ENCODE measurements at places on chromosomes 7 and 10.

DNA sequence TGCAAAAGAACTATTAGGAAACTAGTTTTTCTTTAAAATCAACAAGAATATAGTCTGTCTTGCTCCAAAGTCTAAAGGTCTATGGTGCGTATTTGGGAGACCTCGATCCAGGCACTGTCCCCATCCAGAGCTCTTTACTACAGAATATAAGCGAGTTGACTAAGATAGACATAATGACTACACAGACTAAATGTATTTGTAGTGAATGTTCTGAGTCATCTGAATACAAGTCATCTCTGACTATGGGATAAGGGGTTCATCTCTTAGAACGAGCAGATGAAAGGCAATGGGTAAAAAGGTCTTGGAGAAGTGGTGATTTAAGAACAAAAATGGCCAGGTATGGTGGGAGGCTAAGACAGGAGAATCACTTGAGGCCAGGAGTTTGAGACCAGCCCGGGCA lies 136.0 kb upstream of the RSU1 start:
- DNase-seq: no peak

DNA sequence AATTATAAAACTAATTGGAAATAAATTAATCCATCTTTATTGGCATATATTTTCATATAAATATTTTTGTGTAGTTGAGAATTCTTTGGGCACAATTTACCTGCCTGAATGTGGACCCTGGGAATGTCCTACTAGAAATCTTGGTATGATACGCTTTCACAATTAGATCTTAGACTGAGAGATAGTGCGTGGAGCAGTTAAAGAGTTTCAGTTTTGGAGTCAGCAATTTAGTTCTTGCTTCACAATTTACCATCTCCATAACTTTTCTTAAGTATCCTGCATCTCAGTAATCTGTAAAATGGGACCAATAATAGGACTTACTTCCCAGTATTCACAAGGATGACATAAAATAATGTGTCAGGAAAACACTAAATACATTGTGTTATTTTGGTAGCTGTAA lies 2.0 kb downstream of the MTPN start:
- DNase-seq: no peak

GRCh38 chr7:105353752-105354328 lies 34.9 kb downstream of the SRPK2 start:
- DNase-seq: no peak

DNA sequence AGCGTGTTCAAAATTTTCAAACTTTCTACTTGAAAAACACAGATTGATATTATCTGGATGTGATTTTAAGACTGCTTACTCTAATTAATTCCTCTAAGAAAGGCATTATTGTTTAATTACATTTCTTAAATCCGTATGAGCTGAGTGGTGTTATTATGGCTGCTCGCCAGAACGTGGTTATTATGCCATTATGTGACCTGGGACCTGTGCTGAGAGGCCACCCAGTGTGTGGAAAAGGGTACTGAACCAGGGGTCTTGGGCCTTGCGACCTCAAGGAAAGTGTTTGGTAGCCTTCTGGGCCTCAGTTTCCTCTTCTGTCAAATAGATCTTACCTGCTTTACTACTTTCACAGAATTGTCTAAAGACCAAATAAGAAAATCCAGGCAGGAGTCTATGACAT lies 15.4 kb downstream of the LGI1 start:
- no peak for DNase-seq

GRCh38 chr7:131581241-131582051 lies 25.0 kb upstream of the PODXL start:
- DNase-seq: no peak

- DNase-seq: no peak
Observed at GRCh38 chr10:109668154-109668665, 255.1 kb downstream of the XPNPEP1 start.

- DNase-seq: peak; percentile 49
Observed at GRCh38 chr7:141231018-141231792, 157.3 kb downstream of the TMEM178B start.

GRCh38 chr7:95263785-95264362 lies 60.5 kb downstream of the PON1 start:
- no peak for DNase-seq

DNA sequence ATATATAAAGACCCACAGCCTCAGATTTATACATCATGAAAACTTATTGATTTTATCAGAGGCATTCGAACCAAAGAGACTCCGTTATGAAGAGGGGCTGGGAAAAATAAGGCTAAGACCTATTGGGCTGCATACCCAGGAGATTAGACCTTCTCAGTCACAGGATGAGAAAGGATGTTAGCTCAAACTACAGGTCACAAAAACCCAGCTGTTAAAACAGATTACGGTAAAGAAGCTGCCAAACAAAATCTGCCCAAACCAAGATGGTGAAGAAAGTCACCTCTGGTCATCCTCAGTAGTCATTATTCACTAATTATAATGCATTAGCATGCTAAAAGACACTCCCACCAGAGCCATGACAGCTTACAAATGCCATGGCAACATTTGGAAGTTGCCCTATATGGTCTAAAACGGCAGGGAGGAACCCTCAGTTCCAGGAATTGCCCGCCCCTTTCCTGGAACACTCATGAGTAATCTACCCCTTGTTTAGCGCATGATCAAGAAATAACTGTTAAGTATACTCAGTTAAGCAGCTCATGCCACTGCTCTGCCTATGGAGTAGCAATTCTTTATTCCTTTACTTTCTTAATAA lies 362.5 kb upstream of the PCDH15 start:
- no peak for DNase-seq

DNA sequence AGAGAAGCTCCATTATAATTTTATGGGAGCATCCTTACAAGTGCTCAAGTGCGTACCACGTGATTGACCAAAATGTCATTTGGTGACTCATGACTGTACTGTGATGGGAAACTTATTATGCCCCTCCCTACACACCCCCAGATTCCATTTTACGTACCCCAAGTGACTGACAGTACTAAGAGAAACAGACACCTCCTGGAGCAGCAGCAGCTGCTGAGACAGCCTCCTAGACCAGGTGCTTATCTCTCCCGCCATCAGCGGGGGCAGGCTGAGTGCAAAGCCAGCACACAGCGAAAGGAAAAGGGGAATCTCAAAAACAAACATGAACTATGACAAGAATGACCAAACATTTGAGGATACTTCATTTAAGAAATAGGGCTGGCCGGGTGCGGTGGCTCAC lies 4.2 kb upstream of the ADAM12 start:
- no peak for DNase-seq

DNA sequence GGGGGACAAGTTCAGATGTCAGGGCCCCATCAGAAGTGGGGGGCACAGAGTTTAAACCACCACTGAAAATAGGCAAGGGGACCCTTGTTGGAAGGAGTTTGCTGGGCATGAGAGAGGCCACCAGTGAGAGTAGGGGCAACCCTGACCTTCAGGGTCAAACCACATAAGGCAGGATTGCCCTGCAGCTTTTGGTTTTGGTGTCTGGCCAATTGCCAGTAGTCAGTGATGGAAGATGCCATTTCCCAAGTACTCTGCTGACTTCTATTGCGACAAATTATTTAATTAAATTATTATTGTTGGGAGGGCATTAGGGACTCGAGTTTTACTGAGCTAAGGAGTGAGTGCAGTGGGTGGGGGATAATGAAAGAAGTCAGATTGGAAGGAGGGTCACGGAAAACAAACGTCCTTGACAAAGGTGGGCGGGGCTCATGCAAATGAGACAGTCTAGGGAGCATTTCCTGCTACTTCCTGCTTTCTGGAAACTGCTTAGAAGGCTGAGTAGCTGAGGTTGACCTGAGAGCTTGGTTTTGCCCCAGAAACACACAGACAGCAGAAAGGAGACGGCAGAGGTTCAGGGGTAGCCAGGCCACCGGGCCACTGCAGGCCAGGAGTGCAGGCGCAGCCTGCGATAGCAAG lies 74.2 kb upstream of the ANLN start:
- DNase-seq: no peak

GRCh38 chr7:117458977-117459583 lies 20.7 kb upstream of the CFTR start:
- no peak for DNase-seq

GRCh38 chr10:102342958-102343357 lies 52.5 kb upstream of the NFKB2 start:
- no peak for DNase-seq

Measured in hypothalamus (tissue), 51 donors.